ENCODE measurements at places on chromosomes 7 and 10.
A peak's percentile ranks its signal among the peaks of the same experiment; 100 is the strongest.

GRCh38 chr7:66277492-66277891 lies 72.4 kb downstream of the TPST1 start:
- DNase-seq = no peak

DNA sequence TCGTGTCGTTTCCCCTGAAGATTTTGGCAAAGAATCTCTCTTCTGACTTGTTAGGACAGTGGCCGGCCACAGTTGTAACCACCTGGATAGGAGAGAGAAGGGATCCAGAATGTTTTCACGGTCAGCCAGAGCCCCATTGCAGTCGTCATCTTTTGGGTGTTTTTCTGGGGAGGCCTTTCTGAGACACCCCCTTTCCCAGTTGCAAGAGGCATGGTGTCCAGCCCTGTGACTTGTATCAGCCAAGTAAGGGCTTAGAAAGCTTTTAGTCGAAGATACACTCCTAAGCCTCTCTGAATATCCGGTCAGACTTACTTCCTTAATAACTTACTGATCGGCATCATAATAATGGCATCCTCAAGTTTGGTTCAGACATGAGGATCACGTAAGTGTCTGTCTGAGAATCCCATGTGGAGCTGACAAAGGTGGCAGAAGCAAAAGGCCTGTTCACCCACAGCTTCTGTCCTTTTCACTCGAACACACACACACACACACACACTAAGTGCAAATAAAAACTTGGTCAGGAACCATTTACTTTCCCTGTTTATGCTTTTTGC lies 435.7 kb upstream of the GALNT17 start:
- no peak for DNase-seq

GRCh38 chr10:35006836-35007235 lies 83.3 kb downstream of the CUL2 start:
- no peak for DNase-seq

- DNase-seq = no peak
Observed at GRCh38 chr10:51080311-51081006, 6.2 kb downstream of the PRKG1 start.

DNA sequence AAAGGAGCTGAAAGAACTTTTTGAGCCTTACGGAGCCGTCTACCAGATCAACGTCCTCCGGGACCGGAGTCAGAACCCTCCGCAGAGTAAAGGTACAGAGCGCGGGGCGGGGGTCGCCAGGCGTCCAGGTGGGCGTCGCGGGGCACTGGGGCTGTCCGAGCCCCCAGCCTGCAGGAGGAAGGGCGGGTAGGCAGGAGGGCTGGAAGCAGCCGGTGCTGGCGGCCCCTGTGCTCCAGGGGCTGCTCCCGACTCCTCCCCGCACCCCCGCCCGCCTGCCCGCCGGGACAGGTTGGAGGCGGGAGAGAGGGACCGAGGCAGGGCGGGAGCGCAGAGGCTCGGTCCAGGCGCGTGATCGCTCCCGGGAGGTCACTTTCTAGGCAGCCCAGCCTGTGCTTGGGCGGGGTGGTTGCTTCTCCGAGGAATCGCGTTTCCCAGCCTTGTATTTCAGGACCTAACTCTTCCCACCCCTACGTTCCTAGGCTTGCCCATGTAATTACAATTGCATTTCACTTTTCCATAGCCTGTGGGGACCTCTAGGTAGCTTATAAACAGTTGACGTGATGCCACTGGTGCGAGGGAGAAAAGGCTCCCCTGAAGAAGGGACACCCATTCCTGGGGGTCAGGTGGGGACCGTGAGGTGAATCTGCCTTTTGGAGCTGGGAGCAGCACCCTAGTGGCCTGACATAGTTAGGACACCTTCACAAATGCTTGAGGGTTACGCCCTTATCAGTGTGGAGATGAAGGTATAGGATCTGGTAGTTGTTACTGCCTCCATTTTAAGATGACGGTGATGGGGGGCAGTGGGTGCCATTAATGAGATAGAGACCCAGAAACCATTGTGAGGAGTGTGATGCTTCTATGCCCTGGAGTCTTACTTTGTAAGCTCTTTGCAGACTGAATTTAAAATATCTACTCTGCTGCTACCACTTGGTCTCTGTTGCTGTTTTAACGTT lies 148.2 kb downstream of the CELF2 start:
- DNase-seq = no peak

DNA sequence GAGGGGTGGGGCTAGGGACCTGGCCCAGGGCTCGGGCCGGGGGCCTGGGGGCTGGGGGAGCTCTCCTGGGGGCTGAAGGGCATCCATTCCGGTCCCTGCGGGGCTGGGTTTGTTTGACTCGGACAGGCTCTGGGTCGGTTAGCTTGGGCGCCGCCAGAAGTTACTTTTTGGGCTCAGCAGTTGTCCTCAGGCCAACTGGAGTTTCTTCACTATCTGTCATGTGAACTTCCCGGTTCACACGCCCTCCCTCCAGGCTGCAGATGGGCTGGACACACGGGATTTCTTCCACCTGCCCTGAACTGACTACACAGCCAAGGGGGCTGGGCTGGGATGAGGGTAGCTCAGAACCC lies 3.8 kb downstream of the SLC4A2 start:
- DNase-seq = no peak

GRCh38 chr10:71427246-71427645 lies 30.5 kb downstream of the CDH23 start:
- no peak for DNase-seq

DNA sequence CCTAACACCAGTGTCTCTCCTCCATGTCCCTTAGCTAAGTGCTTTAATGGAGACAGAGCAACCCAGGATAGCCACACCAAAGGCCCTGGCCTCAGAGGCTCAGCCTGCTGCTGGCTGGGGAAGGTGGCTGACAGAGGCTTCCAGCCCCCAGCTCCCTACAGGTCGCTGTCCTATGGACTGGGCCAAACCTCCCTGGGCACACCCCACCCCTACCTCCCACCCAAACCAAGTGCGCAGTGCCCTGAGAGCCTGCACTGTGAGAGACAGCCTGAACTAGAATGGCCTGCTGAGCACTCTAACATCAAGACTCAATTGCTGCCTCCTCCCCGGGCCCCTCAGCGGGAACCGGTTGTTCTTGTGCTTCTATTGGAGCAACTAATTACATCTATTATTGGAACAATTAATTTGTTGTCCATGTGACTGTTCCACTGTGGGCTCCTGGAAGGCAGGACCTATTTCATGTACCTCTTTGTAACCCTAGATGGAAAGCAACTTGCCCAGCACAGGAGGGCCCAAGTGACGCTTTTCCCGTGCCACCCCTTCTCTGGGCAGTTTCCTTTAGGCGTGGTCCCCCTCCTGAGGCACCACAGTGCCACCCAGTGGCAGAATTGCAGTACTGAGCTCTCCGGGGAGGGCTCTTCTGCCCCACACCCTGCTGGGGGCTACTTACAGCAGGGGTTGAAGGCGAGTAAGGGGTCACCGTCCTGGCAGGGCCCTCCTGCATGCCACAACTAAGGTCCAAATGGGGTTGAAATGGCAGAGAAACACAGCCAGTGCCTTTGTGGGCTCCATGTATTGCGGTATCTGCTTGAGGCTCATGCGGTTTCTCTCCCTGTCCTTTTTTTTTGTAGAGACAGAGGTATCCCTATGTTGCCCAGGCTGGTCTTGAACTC lies 63.7 kb upstream of the WAPL start:
- peak; percentile 58 for DNase-seq

- DNase-seq = no peak
Observed at GRCh38 chr7:155108144-155108901, 38.2 kb downstream of the HTR5A start.

GRCh38 chr7:89987665-89988064 lies 166.6 kb upstream of the STEAP1 start:
- DNase-seq = no peak

GRCh38 chr7:149385195-149385950 lies 75.5 kb downstream of the ZNF777 start:
- DNase-seq = no peak

- DNase-seq = no peak
Observed at GRCh38 chr10:48792687-48793096, 108.0 kb downstream of the WDFY4 start.

DNA sequence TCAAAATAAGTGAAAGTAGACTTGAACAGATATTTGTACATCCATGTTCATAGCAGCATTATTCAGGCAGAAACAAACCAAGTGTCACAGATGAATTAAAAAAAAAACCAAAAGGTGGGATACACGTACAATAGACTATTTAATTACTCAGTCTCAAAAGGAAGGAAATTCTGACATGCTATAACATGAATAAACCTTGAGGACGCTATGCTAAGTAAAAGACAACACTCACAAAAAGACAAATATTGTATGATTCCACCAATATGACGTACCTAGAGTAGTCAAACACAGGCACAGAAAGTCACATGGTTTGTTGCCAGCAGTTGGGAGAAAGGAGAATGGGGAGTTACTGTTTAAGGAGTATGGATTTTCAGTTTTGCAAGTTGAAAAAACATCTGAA lies 18.0 kb upstream of the CFAP70 start:
- DNase-seq = no peak

DNA sequence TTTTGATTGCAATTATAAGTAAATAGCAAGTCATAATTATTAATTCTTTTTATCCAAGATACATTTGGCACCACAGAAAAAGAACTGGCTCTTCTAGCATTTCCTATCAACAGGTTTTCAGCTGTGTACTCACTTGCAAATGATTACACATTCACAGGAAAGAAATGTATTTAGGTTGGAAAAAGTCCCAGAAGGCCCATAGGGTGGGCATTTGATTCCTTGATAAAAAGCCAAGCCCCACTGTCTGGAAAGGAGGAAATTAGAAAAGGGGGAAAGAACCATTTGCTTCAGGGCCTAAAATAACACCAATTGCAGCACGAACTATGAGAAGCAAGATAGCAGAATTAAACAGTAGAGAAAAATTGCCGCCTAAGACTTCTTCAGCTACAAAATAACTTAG lies 80.8 kb upstream of the COL1A2 start:
- no peak for DNase-seq

GRCh38 chr7:125927556-125927955 lies 997.9 kb upstream of the POT1 start:
- no peak for DNase-seq

GRCh38 chr10:72009051-72009424 lies 44.8 kb downstream of the CHST3 start:
- DNase-seq = no peak

- no peak for DNase-seq
Observed at GRCh38 chr10:88962336-88962735, 9.8 kb upstream of the ACTA2 start.

DNA sequence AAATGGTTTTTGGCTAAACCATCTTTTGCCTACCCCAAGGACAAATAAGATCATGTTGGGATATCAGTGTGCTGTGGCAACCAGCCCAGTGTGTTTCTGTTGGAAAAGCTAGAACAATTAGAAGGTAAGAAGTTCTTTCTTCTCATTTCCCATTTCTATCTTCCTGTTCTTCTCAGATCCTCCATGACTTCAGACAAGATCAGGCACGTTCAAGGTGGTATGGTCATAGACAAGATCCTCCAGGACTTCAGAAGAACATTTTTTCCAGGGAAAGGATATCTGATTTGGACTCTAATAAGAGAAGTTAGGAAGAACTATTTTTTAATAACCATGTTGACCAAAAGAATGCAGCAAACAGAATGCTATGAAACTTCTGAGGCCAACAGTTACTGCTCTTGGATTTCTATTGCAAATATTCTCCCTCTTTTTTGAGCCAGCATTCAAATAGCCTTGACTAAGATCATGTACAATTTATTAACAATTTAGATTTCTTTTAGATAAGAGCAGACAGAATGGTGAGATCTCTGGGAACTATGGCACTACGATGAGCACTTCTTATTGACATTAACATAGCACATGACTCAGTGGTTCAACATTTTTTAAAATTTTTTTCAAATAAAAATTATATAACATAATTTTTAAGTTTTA lies 15.9 kb downstream of the HYCC1 start:
- DNase-seq = no peak

GRCh38 chr10:90592638-90593302 lies 265.1 kb downstream of the HTR7 start:
- peak; percentile 32 for DNase-seq

- DNase-seq = no peak
Observed at GRCh38 chr7:148963583-148964482, 64.5 kb downstream of the PDIA4 start.

DNA sequence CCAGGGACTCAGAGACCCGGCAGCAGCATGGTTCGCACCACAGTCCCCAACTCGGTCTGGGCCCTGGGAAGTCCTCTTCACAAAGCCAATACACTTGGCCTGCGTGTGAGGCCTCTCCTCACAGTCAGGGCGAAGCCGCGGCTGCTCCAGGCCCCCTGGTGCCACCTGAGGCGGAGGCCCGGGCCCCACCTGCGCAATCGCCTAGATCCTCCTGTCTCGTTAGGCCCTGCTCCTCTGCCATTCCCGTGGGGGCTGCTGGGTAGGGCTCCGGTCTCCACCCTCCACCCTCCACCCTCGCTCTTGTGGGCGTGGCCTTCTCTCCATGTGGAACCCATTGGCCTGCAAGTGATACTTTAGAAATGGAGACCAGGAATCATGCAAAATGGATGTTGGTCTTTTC lies 553.3 kb downstream of the INHBA start:
- no peak for DNase-seq

DNA sequence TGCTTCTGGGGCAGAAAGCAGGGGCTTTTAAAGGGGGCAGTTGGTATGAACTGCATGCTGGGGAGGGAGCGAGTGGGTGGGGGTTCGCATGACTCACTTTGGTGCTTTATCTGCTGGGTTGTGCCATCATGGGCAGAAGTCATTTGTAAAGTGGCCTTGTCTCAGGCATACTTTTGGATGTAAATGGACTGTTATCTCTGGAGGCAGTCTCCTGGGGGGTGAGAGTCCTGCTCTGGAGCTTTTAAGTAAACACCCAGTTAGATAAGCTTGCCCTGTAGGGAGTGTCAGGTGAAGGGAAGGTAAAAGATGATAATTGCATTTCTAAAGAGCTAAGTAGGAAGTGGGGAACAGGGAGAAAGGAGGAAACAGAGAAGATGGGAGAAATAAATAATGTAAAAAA lies 1.6 kb upstream of the GSTO1 start:
- DNase-seq = no peak

DNA sequence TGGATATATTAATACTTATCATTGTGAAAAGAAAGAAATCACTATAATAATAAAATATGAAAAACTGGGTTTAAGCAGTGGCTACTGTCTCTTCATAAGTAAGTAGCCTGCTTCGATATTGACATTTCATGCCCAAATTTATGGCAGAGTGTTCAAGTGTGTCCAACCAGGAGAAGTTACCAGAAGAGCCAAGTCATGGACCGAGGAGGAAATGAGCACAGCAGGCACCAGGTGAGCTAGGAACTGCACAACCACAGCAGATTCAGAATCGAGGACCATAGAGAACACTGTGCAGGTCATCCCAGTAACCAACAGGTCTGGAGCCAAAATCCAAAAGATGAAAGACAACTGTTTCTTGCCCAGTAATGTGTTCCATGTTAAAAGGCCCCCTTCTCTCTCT lies 79.9 kb upstream of the ABCB5 start:
- no peak for DNase-seq
